T-cell (primary cell): ENCODE measurements at places on chromosomes 11 and 22.
A peak's percentile ranks its signal among the peaks of the same experiment; 100 is the strongest.

GRCh38 chr11:94895451-94895850 is 77.9 kb downstream of the CWC15 start:
- DNase-seq: no peak

GRCh38 chr11:65422633-65423515 is at the start of gene NEAT1:
NEAT1 (plus strand) TSS chr11:65422798.
- peak; percentile 87 for DNase-seq

GRCh38 chr22:49959782-49960158 is 802 bp upstream of the PIM3 start:
- DNase-seq: no peak

DNA sequence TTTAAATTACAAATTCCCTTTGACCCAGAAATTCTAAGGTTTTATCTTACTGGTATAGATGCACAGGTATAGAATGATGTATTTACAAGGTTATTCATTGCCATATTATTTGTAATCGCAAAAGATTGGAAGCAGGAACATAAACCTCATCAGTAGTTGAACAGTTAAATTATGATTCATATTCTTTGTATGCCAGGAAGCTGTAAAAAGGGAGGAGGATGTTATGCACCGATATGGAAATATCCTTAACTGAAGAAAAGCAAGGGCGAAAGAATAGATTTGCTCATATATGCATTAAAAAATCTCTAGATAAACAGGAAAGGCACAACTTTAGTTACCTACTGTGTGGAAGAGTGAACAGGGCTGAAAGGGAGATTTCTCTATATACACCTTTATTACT is 36.7 kb downstream of the PPFIA1 start:
- no peak for DNase-seq

- DNase-seq: no peak
Measured at GRCh38 chr11:133474461-133474860, 57.8 kb downstream of the OPCML start.
